ENCODE measurements at places on chromosomes 11 and 22. TPM values are rescaled to one million over a fixed set of nuclear protein-coding genes. Genes with fewer than 3 reads are reported as not detected.

Gene GLB1L2
- polyA plus RNA-seq = 5.0 TPM

- peak overlapping the region; percentile 100 for H3K4me3 ChIP-seq
- no peaks in the 10 kb centered on the region for H3K27me3 ChIP-seq
- H3K36me3 ChIP-seq = peaks cover 22% of the 10 kb centered on the region
- DNase-seq = no peak
- peaks cover 65% of the 10 kb centered on the region for H3K4me1 ChIP-seq
These were observed 1.2 kb downstream of the GUCD1 start for GRCh38 chr22:24553597-24554312.

GRCh38 chr11:9643751-9644150 lies 20.1 kb upstream of the SWAP70 start:
- no peaks in the 10 kb centered on the region for H3K27me3 ChIP-seq
- no peak for DNase-seq
- no peaks in the 10 kb centered on the region for H3K36me3 ChIP-seq
- no peak overlapping the region for H3K27ac ChIP-seq
- peaks cover 29% of the 10 kb centered on the region for H3K4me1 ChIP-seq
- H3K4me3 ChIP-seq = no peak overlapping the region

- no peaks in the 10 kb centered on the region for H3K27me3 ChIP-seq
- no peaks in the 10 kb centered on the region for H3K36me3 ChIP-seq
- H3K4me1 ChIP-seq = peaks cover 20% of the 10 kb centered on the region
- DNase-seq = no peak
- no peak overlapping the region for H3K4me3 ChIP-seq
- no peak overlapping the region for H3K27ac ChIP-seq
These were observed 5.9 kb downstream of the VPS37C start for GRCh38 chr11:61155312-61155711.

DNA sequence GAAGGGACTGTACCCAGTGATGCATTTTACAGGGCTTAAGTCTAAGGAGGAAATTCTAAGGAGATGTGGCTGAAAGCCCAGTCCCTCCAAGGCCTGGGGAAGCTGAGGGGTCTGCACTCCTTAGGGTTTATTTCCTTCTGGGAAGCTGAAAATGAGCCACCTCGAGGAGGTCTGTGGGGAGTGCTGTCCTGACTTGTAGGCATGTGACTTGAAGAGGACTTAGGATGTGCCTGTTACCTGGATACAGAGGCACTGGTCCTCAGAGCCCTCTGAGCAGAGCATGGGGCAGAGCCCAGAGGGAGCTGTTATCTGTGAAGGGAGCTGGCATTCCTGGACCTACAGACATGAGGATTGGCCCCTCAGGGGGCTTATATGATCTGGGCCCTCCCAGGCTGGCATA lies 77.1 kb downstream of the TP53I11 start:
- DNase-seq = no peak
- no peaks in the 10 kb centered on the region for H3K27me3 ChIP-seq
- no peak overlapping the region for H3K4me3 ChIP-seq
- no peaks in the 10 kb centered on the region for H3K36me3 ChIP-seq

- no peak for DNase-seq
- no peaks in the 10 kb centered on the region for H3K36me3 ChIP-seq
- peaks cover 23% of the 10 kb centered on the region for H3K4me1 ChIP-seq
- H3K27ac ChIP-seq = no peak overlapping the region
- H3K4me3 ChIP-seq = no peak overlapping the region
- H3K27me3 ChIP-seq = peaks cover 10% of the 10 kb centered on the region
These were observed 33.2 kb upstream of the TCF20 start for GRCh38 chr22:42303396-42304323.

DNA sequence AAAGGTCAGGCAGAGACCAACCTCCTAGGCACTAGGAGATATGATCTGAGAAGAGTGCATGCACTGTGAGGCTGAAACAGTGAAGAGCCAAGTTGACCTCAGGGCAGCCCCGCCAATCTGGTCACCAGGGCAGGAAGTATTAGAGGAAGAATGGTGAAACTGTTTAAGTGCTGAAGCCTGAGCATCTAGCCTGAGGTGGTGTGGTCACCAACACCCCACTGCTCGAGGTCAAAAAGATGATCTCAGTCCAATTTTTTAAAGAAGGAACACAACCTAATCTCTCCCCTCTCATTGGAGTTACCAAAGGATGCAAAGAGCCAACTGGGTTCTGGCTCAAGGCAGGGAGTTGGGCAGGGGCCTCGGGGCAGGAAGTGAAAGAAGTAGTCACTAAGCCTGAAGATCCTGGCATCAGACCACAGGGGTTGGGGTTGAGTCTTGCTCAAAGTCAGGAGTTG lies 4.0 kb downstream of the APBB1 start:
- no peak overlapping the region for H3K4me3 ChIP-seq
- DNase-seq = no peak
- peaks cover 15% of the 10 kb centered on the region for H3K36me3 ChIP-seq
- H3K27me3 ChIP-seq = no peaks in the 10 kb centered on the region

Gene PHF5A
- 44.9 TPM for polyA plus RNA-seq

Gene CDC42EP2
- polyA plus RNA-seq = 8.3 TPM

DNA sequence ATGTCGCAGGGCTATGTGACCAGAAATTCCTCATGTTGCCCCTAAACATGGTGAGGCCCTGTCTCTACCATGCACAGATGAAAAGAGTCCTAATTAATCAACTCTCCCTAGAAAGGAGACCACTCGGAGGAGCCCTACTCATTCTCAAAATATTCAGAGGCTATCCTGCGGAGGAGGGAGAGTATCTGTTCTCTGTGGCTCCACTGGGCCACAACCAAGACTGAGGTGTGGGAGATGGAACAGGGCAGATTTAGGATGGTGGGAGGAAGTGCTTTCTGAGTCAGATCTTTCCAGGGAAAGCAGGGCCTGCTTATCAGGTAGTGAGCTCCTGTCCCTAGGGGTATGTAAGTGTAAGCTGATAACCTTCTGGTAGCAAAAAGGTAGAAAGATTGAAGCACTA lies 37.0 kb upstream of the PRDM11 start:
- no peak for DNase-seq
- H3K27me3 ChIP-seq = no peaks in the 10 kb centered on the region
- H3K4me3 ChIP-seq = no peak overlapping the region
- H3K36me3 ChIP-seq = no peaks in the 10 kb centered on the region
- no peak overlapping the region for H3K27ac ChIP-seq
- no peaks in the 10 kb centered on the region for H3K4me1 ChIP-seq

- H3K4me3 ChIP-seq = no peak overlapping the region
- DNase-seq = no peak
- H3K4me1 ChIP-seq = no peaks in the 10 kb centered on the region
- H3K27ac ChIP-seq = no peak overlapping the region
These were observed 17.1 kb upstream of the AGBL2 start for GRCh38 chr11:47732271-47732670.

Gene SERGEF
- 16.2 TPM for polyA plus RNA-seq

GRCh38 chr11:12430954-12431595 lies 53.7 kb downstream of the PARVA start:
- no peaks in the 10 kb centered on the region for H3K27me3 ChIP-seq
- H3K4me1 ChIP-seq = peaks cover 10% of the 10 kb centered on the region
- H3K4me3 ChIP-seq = no peak overlapping the region
- no peaks in the 10 kb centered on the region for H3K36me3 ChIP-seq

GRCh38 chr11:63813035-63813562 lies at the start of gene SPINDOC:
SPINDOC (plus strand) TSS chr11:63813456; CDS start chr11:63813687, 231 bp downstream.
- H3K4me1 ChIP-seq = peaks cover 32% of the 10 kb centered on the region
- H3K36me3 ChIP-seq = peaks cover 18% of the 10 kb centered on the region
- peaks cover 5% of the 10 kb centered on the region for H3K27me3 ChIP-seq
- peak within 1 kb of the TSS; percentile 92 for H3K4me3 ChIP-seq
- peak within 1 kb of the TSS; percentile 82 for H3K27ac ChIP-seq

Gene MS4A6E
- polyA plus RNA-seq = not detected

Gene FGF3
- not detected for polyA plus RNA-seq

GRCh38 chr11:6650980-6651379 lies 4.6 kb downstream of the DCHS1 start:
- H3K27ac ChIP-seq = no peak overlapping the region
- H3K27me3 ChIP-seq = no peaks in the 10 kb centered on the region
- H3K4me1 ChIP-seq = peaks cover 43% of the 10 kb centered on the region
- H3K36me3 ChIP-seq = no peaks in the 10 kb centered on the region
- H3K4me3 ChIP-seq = no peak overlapping the region
- no peak for DNase-seq

DNA sequence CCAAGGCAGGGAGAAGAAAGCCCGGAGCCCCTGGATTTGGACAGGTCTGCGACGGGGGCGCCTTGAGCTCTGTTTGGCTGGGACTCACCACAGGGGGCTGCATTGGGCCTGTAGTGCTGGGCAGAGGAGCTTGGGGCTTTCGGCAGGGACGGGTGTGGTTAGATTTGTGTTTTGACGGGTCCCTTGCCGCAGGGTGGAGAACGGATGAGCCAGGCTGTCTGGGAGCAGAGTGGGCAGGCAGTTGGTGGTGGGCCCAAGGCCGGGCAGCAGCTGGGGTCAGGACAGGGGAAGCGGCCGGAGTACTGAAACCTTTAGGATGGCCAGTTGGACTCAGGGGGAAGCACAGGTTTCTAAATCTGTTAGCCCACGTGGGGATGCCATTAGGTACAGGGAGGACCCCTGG lies 13.4 kb downstream of the C11orf24 start:
- no peak for DNase-seq
- H3K4me3 ChIP-seq = no peak overlapping the region
- H3K36me3 ChIP-seq = peaks cover 28% of the 10 kb centered on the region
- H3K27ac ChIP-seq = no peak overlapping the region
- peaks cover 6% of the 10 kb centered on the region for H3K4me1 ChIP-seq

DNA sequence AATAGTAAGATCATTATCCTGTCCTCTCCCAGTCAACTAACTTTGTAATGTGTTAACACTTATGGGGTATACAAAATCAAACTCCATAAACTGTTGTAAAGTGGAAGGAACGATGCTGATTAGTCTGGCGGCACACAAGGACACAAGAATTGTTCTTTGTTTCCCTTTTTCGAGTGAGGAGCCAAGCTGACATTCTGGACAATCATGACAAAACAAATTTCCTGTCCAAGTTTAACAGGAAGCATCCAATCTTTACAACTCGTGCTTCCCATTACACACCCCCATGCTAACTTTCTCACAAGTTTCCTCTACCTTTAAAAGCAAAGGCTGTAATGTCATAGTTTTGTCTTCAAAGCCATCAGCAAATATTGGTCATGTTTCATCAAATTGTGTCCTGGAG lies 20.4 kb upstream of the LDLRAD3 start:
- no peak for DNase-seq
- H3K27me3 ChIP-seq = peaks cover 9% of the 10 kb centered on the region
- no peak overlapping the region for H3K4me3 ChIP-seq
